D341Med (cell line): ENCODE measurements at places on chromosomes 12 and 14.

DNA sequence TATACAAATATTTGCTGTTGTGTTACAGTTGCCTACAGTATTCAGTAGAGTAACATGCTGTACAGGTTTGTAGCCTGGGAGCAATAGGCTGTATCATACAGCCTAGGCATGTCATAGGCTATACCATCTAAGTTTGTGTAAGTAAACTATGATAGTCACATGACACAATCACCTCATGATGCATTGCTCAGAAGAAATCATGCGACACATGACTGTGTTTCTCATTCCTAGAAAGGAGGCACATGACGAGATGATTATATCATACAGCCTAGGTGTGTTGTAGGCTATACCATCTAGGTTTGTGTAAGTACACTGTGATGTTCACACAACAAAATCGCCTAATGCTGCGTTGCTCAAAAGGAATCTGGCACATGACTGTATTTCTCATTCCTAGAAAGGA is 31.9 kb downstream of the NOPCHAP1 start:
- DNase-seq, result no peak

DNA sequence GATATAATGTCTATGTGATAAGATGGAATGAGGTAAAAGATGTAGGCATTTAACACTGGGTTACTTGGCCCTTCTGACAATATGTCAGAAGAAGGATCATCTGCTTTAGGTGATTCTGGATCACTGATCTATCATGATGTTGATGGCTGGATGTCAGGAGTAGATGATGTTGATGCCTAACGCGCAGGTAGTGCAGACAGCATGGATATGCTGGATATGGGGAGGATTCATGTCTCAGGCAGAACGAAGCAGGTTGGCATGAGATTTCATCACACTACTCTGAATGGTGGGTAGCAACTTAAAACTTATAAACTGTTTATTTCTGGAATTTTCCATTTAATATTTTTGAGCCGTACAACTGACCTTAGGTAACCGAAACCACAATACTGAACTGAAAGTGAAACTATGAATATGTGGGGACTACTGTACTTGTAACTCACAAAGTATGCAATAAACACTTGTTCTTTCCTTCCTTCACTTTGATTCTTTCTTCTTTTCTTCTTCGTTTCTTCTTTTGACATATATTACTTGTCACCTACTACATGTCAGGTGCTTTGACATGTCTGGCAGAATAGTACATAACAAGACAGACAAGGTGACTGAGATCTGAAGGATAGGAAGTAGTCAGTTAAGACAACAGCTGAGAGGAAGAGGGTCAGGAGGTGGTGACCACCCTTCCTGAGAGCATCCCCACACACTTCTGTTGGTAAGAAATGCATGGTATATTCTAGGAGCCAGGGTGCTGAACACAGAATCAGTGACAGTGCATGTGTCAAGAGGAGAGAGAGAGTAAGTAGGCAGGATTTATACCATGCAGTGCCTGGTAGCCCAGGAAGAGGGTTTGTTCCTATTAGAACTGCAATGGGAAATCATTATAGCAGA is 238.8 kb downstream of the PPFIA2 start:
- no peak for DNase-seq

- DNase-seq, result no peak
Observed at GRCh38 chr12:106655577-106655976, 72.8 kb downstream of the RFX4 start.

DNA sequence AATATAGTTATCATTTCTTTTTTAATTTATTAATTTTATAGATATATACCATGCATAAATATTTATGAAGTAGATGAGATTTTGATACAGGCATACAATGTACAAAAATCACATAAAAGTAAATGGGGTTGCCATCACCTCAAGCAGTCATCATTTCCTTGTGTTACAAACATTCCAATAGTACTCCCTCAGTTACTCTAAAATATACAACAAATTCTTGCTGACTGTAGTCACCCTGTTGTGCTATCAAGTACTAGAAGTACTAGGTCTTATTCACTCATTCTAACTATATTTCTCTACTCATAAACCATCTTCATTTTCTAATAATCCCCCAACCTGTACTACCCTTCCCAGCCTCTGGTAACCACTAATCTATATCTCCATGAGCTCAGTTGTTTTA is 432.6 kb upstream of the SYT1 start:
- no peak for DNase-seq

DNA sequence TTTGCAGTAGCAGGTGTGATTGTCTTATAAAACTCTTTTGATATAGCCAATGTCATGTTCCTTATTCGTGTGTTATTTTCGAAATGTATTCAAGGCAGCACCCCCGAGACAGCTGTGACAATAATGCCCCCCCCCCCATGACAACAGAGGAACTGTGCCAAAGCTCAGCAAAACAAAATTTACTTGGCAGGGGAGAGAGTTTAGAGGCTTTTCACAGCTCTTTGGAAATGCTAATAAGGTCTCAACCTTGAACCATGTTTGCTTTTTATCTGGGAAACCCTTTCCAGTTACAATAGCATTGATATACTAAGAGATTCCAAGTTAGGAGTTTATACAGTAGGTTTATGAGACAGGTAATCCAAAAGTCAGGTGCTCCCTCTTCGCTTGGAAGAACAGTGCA is 56.4 kb upstream of the USP44 start:
- DNase-seq, result no peak

- no peak for DNase-seq
Observed at GRCh38 chr12:19757317-19757877, 318.1 kb downstream of the AEBP2 start.

- DNase-seq, result no peak
Observed at GRCh38 chr12:78403136-78403535, 461.4 kb upstream of the SYT1 start.

- no peak for DNase-seq
Observed at GRCh38 chr14:69408331-69408960, 10.0 kb downstream of the SLC39A9 start.

DNA sequence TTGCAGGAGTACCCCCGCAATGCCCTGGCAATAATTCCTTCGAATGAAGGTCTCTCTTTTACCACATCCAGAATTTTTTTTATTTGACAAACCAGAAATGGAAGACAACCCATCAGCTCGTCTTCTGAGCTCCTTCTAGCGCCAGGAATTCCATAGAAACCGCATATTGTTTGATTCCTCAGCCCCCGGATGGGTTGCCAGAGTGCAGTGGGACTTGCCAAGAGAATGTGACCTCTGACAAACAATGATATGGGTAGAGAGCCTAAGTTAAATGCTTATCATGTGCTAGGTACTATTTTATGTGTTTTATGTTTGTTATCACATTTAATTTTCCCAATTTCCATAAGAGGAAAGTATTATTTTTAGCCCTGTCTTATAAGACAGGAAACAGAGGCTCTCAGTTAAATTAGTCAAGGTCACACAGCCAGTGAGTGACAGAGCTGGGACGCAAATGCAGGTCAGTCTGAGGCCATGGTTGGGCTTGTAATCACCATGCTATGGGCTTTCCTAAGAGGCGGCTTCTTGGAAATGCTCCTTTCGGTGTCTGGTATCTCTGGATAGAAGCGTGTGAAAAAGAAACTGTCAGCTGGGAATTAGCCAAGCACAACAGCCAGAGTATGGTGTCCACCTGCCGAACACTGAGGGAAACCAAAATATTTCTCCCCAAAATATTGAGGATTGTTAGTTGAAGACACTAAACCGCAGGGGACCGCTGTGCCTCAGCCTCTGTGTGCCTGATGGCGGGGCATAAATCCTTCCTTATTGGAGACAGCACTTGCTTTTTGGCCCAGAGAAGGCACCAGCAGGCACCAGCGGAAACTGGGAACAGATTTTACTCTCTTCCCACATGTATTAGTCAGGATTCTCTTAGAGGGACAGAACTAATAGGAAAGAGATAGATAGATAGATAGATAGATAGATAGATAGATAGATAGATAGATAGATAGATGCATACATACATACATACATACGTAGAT is 29.4 kb upstream of the ETFBKMT start:
- DNase-seq, result no peak

GRCh38 chr12:47785887-47786661 is 13.0 kb downstream of the SLC48A1 start:
- no peak for DNase-seq
